ENCODE measurements at places on chromosomes 5 and 9.

DNA sequence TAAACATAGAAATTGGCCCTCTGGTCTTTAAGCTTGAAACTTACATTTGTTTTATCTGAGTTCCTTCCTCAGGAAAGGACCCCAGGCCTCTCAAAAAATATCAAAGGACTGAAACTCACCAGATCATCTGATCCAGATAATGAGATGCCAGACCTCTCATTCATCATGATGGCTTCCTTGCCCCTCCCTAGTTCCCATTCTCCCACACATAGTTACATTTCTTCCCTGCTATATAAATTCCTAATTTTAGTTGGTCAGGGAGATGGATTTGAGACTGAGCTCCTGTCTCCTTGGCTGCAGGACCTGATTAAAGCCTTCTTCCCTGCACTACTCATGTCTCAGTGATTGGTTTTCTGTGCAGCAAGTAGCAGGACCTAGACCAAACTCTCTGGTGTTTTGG lies 119.4 kb upstream of the SPIN1 start:
- no peak for DNase-seq

GRCh38 chr9:27065288-27065687 lies 43.7 kb upstream of the TEK start:
- DNase-seq = no peak

DNA sequence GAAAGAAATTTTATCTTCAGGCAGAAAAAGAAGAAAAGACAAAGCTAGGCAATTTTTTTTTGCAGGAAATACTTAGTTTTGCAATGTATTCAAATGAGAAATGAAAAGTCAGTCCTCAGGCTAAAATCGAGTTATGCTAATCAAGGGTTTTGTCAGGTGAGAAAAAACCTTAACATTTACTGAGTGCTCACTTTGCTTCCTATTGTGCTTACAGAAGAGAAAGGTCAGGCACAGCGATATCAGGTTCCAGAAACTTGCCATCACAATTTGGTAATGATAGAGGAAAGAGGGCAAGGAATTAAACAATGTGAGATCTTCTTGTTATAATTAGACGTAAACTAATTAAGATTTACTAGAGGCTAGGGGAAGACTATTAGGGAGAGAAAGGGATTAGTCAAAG lies 431.7 kb upstream of the CTNND2 start:
- DNase-seq = no peak

GRCh38 chr9:132854832-132855231 lies 23.3 kb downstream of the AK8 start:
- no peak for DNase-seq
